ENCODE measurements at places on chromosomes 16 and 17.

- DNase-seq: no peak
These were observed 211.2 kb downstream of the RBFOX3 start for GRCh38 chr17:79399610-79400144.

- DNase-seq: no peak
These were observed 23.7 kb downstream of the SLC43A2 start for GRCh38 chr17:1604831-1605528.

GRCh38 chr16:88415713-88416323 lies 33.1 kb downstream of the ZNF469 start:
- no peak for DNase-seq

DNA sequence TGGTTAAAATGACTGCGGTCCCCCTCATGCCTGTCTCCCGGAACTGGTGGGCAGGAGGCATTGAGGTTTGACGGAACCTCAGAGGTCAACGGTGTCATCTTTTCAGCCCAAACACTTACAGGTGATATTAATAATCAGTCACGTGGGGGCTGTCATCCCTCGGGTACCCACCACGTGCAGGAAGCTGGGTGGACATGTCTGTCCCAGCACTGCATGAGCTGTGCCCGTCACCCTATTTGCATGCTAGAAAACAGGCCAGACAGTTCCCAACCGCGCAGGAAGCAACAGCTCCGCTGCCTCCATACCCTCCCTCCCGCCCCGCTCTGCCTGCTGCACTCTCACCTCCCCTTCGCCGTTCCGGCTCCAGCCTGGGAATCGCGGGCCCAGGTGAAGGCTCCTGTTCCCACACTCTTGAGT lies 1.4 kb downstream of the SYNGR3 start:
- no peak for DNase-seq

Data from HEK293T (cell line).